Activated naive CD4-positive, alpha-beta T cell treated with Interleukin-2 at 50 U/mL for 16 hours (primary cell): ENCODE measurements at places on chromosomes 16 and 17.

DNA sequence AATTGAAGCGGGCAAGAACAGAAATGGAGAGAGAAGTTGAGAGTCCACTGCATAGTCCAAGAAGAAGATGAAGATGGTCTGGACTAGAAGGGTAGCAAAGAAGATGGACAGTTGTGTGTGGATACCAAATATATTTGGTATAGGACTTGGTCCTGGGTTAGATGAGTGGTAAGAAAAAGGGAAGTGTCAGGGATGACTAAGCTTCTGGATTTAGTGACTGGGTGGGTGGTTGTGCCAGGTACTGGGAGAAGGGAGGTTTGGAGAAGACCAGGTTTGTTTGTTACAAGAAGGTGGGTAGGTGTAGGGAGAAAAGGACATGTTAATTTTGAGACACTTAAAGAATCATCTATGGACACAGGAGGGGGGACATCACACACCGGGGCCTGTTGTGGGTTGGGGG, 5.4 kb downstream of the VMP1 start:
- DNase-seq = no peak

- no peak for DNase-seq
Observed at GRCh38 chr16:85041219-85042166, 13.9 kb downstream of the KIAA0513 start.

GRCh38 chr17:2393954-2394749, 6.7 kb downstream of the MNT start:
- DNase-seq = no peak

- no peak for DNase-seq
Observed at GRCh38 chr17:6100891-6101500, 30.8 kb downstream of the WSCD1 start.

DNA sequence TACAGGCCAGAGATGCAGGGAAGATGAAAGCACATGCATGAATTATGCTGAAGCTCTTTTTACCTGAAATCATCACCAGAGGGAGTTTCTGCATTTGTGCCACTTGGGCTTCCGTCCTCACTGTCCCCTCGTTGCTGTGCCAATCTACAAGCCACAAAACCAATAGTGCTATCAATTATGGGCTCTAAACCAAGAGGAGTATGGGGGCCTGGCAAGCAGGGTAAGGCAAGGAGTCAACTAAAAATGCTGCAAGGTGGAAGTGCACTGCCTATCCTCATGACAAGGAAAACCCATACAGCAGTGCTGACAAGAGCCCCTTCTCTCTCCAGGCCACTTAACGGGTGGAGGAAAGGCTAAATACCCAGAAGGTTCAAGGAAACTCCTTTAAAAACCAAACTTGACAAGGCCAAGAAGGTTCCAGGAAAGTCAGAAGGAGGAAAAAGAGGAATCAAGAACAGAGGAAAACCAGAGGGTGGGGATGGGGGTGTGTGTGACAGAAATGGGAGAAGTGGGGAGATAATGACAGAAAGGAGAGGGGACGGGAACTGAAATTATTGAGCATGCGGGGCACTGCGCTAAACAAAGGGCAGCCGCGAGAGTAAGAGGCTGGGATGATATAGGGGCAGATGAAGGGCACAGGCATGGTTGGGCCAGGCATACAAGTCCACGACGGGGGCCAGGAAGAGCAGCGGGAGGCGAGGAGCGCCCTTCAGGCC, 674 bp downstream of the C17orf75 start:
- DNase-seq = peak; percentile 50

DNA sequence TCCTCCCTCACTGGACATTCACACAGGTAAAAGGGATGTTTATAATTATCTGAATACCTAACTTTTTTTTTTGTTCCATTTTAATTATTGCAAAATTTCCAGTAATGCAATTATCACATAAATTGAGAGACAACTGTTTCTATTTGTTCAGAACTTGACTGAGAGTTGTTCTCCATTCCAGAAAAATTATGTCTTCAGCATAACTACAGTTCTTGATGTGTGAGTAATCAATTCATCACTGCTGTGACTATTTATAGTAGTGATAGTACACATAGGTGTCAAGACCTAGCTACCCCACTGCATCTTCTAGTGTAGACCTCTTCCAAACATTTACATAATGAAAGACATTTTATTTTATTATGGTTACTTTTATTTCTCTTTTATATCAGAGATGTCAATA, 5.8 kb upstream of the TNRC6A start:
- DNase-seq = no peak

- no peak for DNase-seq
Observed at GRCh38 chr17:6066183-6066948, 3.8 kb upstream of the WSCD1 start.

- DNase-seq = no peak
Observed at GRCh38 chr17:78529871-78530670, 47.1 kb downstream of the DNAH17 start.

DNA sequence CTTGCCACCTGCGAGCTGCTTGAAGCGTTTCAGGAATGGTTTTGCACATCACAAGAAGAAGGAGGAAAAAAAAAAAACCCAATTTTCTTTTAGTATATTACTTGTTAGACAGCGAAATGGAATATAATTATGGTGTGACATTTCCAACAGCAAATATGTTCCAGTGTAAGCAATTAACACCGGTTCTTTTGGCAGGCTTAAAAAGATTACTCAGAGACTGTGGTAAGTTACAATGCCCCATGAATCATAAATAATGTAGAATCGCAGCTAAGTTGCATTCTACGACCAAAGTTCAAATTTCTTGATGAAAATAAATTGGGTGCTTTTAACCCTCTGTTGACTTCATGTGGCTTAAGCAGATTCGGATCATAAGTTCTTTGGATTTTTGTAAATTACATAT, 245.2 kb downstream of the XYLT1 start:
- DNase-seq = no peak

DNA sequence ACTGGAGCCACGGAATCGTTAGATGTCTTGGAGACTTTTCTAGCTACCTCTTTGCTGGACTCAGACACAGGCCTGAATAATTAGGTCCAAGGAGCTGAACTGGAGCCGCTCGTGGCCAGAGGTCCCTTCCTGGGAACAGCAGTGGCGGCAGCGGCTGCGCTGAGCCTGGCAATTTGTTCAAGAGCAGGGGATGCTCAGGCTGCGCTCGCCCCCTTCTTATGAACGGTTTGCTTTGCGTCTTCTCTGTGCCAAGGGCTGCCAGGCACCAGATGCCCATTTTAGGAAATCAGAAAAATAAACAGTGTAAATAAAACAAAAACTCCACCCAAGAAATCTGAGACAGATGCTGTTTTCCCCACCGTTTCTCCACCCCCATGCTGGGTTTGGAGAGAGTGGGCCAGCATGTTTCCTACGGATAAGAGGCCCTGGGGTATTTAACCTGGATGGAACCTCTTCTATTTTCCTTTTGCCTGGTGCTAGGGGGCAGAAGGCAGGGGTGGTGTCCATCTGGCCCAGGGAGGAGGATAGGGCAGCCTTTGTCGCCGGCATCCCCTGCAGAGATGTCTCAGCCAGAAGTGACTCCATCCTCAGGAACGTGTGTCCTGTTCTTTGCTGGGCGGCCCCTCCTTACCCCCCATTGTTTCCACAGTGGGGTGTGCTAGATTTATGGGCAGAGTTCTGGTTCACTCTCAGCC, 163.4 kb downstream of the SEC14L1 start:
- no peak for DNase-seq

DNA sequence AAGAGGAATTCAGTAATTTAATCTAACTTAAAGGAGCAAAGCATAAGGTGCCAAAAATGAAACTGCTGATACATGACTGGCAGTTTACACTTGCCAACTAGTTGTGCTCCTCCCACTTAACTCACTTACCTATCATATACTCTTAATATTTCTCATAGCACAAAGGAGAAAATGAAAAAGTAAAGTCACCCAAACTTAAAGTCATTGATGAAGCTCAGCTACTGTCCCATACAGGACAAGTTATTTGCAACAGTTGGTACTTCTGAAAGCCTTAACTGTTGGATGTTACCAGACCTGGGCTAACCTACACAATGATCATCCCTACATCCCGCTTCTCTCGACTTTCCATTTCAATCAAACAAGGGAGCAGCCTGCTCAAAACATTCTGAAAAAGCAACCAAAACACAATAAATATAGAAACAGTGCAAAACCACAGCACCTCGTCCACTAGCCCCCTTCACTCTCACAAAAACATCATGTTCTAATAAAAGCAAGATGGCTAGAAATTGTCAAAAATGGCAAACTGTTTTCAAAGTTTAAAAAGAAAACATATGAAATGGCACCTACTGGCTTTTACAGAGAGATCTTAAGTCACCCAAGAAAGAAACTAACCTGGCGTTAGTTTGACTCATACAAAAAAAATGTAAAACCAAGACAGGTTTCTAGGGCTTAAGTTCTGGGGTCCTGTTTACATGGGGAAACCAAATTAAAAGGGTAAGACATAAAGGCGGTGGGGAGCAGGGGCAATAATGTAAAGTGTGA, 868 bp downstream of the MED13 start:
- DNase-seq = no peak
